ENCODE measurements at places on chromosomes 3 and 15. TPM values are rescaled to one million over a fixed set of nuclear protein-coding genes. Genes with fewer than 3 reads are reported as not detected.

GRCh38 chr3:150227839-150228238 is 180.3 kb upstream of the TSC22D2 start:
- H3K4me3 ChIP-seq = no peak overlapping the region
- H3K36me3 ChIP-seq = no peaks in the 10 kb centered on the region
- DNase-seq = peak; percentile 66
- peaks cover 3% of the 10 kb centered on the region for H3K27me3 ChIP-seq

DNA sequence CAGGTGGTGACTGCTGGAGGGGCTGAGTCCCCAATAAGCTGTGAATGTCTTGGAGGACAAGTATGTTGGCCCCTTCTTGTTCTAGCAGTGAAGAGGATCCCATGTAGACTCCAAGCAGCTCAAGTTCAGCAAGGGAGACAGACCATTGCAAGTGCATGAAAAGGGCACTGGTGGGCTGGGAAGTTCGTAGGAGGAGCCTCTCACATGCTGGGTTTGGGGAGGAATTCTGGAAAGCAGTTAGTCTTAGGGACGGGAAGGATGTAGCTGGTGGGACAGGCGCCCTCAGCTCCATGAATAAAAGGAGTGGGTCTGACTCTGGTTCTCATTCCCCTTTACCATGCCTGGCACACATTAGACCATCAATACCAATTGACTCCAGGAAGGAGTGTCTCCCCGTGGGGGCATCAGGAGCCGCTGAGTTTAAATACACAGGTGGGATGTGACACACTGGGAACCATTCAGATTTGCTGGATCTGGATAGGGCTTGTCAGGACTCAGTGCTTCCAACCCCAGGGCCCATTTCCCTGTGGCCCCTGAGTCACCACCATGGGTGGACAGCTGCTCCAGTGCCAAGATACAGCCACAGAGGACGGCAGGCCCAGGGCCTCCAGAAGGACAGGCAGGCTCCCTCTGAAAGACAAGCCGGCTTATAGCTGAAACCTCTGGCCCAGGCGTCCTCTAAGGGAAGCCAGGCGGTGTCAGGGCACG is 552 bp upstream of the XYLB start:
- no peaks in the 10 kb centered on the region for H3K27me3 ChIP-seq
- H3K4me3 ChIP-seq = no peak overlapping the region
- H3K27ac ChIP-seq = no peak overlapping the region
- no peaks in the 10 kb centered on the region for H3K36me3 ChIP-seq

GRCh38 chr3:141860086-141860669 is 16.3 kb upstream of the ATP1B3 start:
- DNase-seq = no peak
- H3K4me3 ChIP-seq = no peak overlapping the region
- H3K36me3 ChIP-seq = no peaks in the 10 kb centered on the region
- no peak overlapping the region for H3K27ac ChIP-seq
- peaks cover 6% of the 10 kb centered on the region for H3K4me1 ChIP-seq

GRCh38 chr3:187976365-187976900 is 177.5 kb upstream of the LPP start:
- H3K27ac ChIP-seq = no peak overlapping the region
- peaks cover 9% of the 10 kb centered on the region for H3K4me1 ChIP-seq
- H3K4me3 ChIP-seq = no peak overlapping the region

The AADACL2 gene
- not detected for total RNA-seq

DNA sequence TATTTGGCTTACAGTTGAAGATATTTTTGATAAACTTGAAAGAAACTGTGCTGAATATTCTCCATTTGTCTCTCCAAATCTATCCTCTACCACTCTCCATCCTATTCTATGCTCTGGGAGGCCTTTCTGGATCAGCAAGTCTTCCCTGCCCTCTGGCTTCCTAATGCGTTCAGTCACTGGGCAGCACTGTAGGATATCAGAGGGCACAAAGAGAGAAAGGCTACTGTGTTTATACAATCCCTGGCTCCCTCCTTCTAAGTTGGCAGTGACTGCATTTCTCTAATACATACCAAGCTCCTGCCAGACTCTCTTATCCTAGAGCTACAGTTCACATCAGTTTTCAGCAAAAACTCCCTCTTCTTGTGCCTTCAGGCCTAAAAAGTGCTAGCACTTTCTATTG is 102.1 kb upstream of the FHIT start:
- no peaks in the 10 kb centered on the region for H3K27me3 ChIP-seq
- H3K4me1 ChIP-seq = peaks cover 4% of the 10 kb centered on the region
- DNase-seq = no peak
- no peaks in the 10 kb centered on the region for H3K36me3 ChIP-seq
- H3K27ac ChIP-seq = no peak overlapping the region
- H3K4me3 ChIP-seq = no peak overlapping the region

DNA sequence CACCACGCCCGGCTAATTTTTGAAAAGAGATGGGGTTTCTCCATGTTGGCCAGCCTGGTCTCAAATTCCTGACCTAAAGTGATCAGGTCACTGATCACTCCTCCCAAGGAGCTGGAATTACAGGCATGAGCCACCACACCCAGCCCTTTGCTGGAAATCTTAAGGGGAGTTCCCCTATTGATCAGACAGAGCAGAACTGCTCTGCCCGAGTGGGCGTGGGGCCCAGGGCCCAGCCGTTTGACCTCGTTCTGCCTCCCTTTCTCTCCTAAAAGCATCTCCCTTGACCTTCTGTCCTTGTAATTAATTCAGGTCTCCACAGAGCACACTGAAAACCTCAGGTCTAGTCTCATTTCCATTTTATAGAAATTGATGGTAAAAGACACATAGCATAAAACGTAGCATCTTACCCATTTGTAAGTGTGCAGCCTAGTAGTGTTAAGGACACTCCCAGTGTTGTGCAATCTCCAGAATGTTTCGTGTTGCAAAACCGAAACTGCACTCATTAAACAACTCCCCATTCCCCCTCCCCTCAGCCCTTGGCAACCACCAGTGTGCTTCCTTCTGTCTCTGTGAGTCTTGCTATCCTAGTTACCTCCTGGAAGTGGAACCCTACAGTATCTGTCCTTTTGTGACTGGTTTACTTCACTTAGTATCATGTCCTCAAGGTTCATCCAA is 89.3 kb downstream of the SLCO3A1 start:
- peak; percentile 95 for DNase-seq
- peaks cover 17% of the 10 kb centered on the region for H3K4me1 ChIP-seq
- H3K27me3 ChIP-seq = peaks cover 3% of the 10 kb centered on the region
- no peaks in the 10 kb centered on the region for H3K36me3 ChIP-seq
- H3K4me3 ChIP-seq = no peak overlapping the region

The PEX11A gene
- total RNA-seq = 7.1 TPM

GRCh38 chr15:57355259-57355658 is 21.0 kb upstream of the CGNL1 start:
- no peaks in the 10 kb centered on the region for H3K36me3 ChIP-seq
- DNase-seq = no peak
- no peak overlapping the region for H3K4me3 ChIP-seq

- peak; percentile 98 for DNase-seq
- no peak overlapping the region for H3K4me3 ChIP-seq
- no peaks in the 10 kb centered on the region for H3K36me3 ChIP-seq
- H3K27ac ChIP-seq = peak overlapping the region; percentile 63
- no peaks in the 10 kb centered on the region for H3K27me3 ChIP-seq
Measured at GRCh38 chr3:29764603-29765254, 483.9 kb downstream of the RBMS3 start.

The OR4F6 gene
- total RNA-seq = not detected

GRCh38 chr15:23503576-23503975 is 56.5 kb upstream of the GOLGA6L2 start:
- H3K27ac ChIP-seq = no peak overlapping the region
- H3K4me3 ChIP-seq = no peak overlapping the region
- no peaks in the 10 kb centered on the region for H3K4me1 ChIP-seq
- no peaks in the 10 kb centered on the region for H3K27me3 ChIP-seq
- DNase-seq = no peak
- no peaks in the 10 kb centered on the region for H3K36me3 ChIP-seq

DNA sequence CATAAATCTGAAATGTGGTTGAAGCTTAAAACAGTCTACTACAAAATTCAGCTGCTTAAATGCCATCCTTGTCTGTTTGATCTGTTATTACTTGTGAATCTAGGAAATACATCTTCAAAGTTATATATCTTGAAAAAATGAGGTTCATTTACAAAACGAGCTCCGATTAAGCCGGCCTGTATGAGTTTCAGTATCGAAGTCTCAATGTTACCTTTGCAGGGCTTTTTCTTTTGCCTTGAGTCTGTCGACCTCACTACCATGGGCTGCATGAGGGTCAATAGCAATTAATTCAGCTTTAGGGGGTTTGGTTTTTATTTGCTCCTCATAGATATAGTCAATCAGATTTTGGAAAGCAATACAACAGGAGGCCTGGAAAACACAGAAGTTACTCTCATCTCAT is 23.2 kb downstream of the ERICH6 start:
- DNase-seq = no peak
- no peaks in the 10 kb centered on the region for H3K27me3 ChIP-seq
- H3K27ac ChIP-seq = no peak overlapping the region
- H3K4me3 ChIP-seq = no peak overlapping the region
- H3K4me1 ChIP-seq = no peaks in the 10 kb centered on the region
- no peaks in the 10 kb centered on the region for H3K36me3 ChIP-seq

DNA sequence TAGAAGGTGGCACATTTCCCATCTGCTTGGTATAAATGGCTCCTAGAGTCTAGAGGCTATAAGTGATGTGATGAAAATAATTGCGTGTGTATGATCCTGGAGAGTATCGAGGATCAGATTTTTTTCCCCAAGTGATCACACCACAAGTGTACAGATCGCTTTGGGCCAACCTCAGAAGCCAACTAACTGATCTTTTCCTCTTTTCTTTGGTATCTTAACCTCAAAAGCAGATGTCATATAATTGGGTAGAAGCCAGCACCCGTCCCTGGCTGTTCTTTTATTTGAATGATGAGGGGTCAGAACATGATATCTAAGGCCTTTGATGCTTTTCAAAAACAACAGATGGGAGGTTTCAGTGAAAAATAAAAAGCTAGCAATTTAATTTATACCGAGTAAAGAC is 3.3 kb downstream of the P2RY14 start:
- no peak overlapping the region for H3K4me3 ChIP-seq
- no peaks in the 10 kb centered on the region for H3K4me1 ChIP-seq
- DNase-seq = no peak
- H3K27ac ChIP-seq = no peak overlapping the region
- H3K27me3 ChIP-seq = no peaks in the 10 kb centered on the region

GRCh38 chr3:72412340-72412956 is 435.8 kb downstream of the SHQ1 start:
- H3K27me3 ChIP-seq = no peaks in the 10 kb centered on the region
- no peak overlapping the region for H3K27ac ChIP-seq
- no peak overlapping the region for H3K4me3 ChIP-seq
- no peaks in the 10 kb centered on the region for H3K4me1 ChIP-seq

The ALDH1A3 gene
- total RNA-seq = 25.4 TPM

The GOLGA8J gene
- total RNA-seq = 0.09 TPM

GRCh38 chr3:154122912-154123559 is 1.8 kb downstream of the ARHGEF26 start:
- H3K27me3 ChIP-seq = peaks cover 14% of the 10 kb centered on the region
- peaks cover 12% of the 10 kb centered on the region for H3K4me1 ChIP-seq
- H3K27ac ChIP-seq = peak overlapping the region; percentile 36
- peak overlapping the region; percentile 66 for H3K4me3 ChIP-seq

- no peaks in the 10 kb centered on the region for H3K36me3 ChIP-seq
- no peak overlapping the region for H3K27ac ChIP-seq
- no peaks in the 10 kb centered on the region for H3K27me3 ChIP-seq
- H3K4me3 ChIP-seq = no peak overlapping the region
- no peak for DNase-seq
Measured at GRCh38 chr3:170914690-170915089, 6.3 kb upstream of the EIF5A2 start.

DNA sequence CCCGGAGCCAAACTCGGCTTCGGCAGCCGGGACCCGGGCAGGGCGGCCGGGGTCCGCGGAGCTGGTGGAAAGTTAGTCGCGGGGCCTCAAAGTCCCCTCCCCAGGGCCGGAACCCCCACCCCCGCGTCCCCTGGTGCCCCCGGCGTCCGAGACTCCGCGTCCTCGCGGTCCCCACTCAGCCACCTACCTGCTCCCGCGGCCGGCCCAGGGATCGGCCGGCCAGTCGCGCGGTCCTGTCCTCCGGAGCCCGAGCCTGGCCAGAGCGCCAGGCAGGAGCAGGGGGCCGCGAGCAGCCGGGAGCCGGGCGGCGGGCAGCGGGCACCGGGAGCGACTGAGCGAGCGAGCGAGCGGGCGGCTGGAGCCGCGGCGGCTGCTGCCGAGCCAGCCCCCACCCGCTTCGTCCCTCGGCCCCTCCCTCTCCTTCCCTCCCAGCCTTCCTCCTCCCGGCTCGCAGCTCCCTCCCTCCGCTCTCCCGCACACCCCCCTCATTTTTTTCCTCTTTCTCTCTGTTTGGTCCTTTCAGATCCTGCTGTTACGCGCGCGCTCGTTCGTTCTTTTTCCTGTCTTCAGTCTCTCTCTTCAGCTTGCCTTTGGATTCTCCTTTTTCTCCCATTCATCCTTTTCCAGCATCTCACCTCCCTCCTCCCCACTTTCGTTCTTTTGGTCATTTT is at the start of gene MEGF11:
MEGF11 (minus strand) TSS at position 333 of the 671 bp plus-strand sequence. CDS start 125,347 bp downstream, outside the sequence.
- H3K27ac ChIP-seq = no peak within 1 kb of the TSS
- no peaks in the 10 kb centered on the region for H3K36me3 ChIP-seq
- peak within 1 kb of the TSS; percentile 42 for H3K4me3 ChIP-seq
- peaks cover 22% of the 10 kb centered on the region for H3K4me1 ChIP-seq

The GHSR gene
- not detected for total RNA-seq

GRCh38 chr15:81893182-81893835 is 152.5 kb downstream of the MEX3B start:
- peaks cover 17% of the 10 kb centered on the region for H3K4me1 ChIP-seq
- no peak overlapping the region for H3K4me3 ChIP-seq
- DNase-seq = peak; percentile 90
- H3K36me3 ChIP-seq = no peaks in the 10 kb centered on the region
- no peaks in the 10 kb centered on the region for H3K27me3 ChIP-seq

The TASOR gene
- 49.3 TPM for total RNA-seq

The SH2D7 gene
- not detected for total RNA-seq

GRCh38 chr3:133227813-133228212 is 172.0 kb upstream of the BFSP2 start:
- H3K4me1 ChIP-seq = no peaks in the 10 kb centered on the region
- no peak overlapping the region for H3K4me3 ChIP-seq
- DNase-seq = peak; percentile 90
- no peak overlapping the region for H3K27ac ChIP-seq
- no peaks in the 10 kb centered on the region for H3K36me3 ChIP-seq

The LRRC49 gene
- 13.8 TPM for total RNA-seq

The SLC12A1 gene
- total RNA-seq = not detected

DNA sequence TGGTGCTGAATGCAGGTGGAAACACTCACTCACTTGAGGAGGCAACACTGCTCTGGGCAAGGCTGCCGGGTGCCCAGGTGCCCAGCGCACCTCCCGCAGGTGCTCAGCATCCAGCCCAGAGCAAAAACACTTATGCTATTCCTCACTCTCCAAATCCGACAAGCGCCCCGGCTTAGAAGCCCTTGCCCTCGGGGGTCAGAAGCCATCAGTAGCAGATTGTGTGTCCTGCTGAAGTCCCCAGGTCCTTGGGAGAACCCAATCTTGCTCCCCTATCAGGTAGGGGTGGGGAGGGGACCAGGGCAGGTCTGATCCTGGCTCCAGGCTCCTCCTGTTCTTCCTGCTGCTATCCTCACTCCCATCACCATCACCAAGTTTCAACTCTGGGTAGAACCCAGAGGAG is 46.7 kb downstream of the TLE3 start:
- peaks cover 31% of the 10 kb centered on the region for H3K4me1 ChIP-seq
- H3K27me3 ChIP-seq = no peaks in the 10 kb centered on the region
- peaks cover 78% of the 10 kb centered on the region for H3K36me3 ChIP-seq
- DNase-seq = no peak

- no peak for DNase-seq
- H3K27ac ChIP-seq = no peak overlapping the region
- H3K4me1 ChIP-seq = no peaks in the 10 kb centered on the region
- H3K36me3 ChIP-seq = no peaks in the 10 kb centered on the region
- H3K27me3 ChIP-seq = no peaks in the 10 kb centered on the region
Measured at GRCh38 chr3:2456788-2457187, 358.1 kb downstream of the CNTN4 start.

All from muscle of leg (tissue), 16 donors.